ENCODE measurements at places on chromosomes 5 and 9. TPM values are rescaled to one million over a fixed set of nuclear protein-coding genes. Genes with fewer than 3 reads are reported as not detected.

IPO11 gene
- total RNA-seq, result 26.3 TPM

NTNG2 gene
- 1.5 TPM for total RNA-seq

ST8SIA4 gene
- 0.15 TPM for total RNA-seq

TUSC1 gene
- 8.5 TPM for total RNA-seq

C7 gene
- total RNA-seq, result 15.8 TPM

FOXD4 gene
- 0.23 TPM for total RNA-seq

PCDHGA1 gene
- 0.75 TPM for total RNA-seq

DMGDH gene
- total RNA-seq, result 0.68 TPM

C1QTNF3 gene
- total RNA-seq, result 0.60 TPM

LRRC19 gene
- total RNA-seq, result not detected

SPATA6L gene
- 0.23 TPM for total RNA-seq

HSPA4 gene
- total RNA-seq, result 98.7 TPM

TMEM203 gene
- 23.2 TPM for total RNA-seq

GPR21 gene
- total RNA-seq, result 2.6 TPM

CCDC152 gene
- total RNA-seq, result 1.3 TPM

PIK3R1 gene
- total RNA-seq, result 18.6 TPM

PIGO gene
- 4.4 TPM for total RNA-seq

GCNT4 gene
- total RNA-seq, result 2.7 TPM

KCTD16 gene
- 3.4 TPM for total RNA-seq

DOCK8 gene
- total RNA-seq, result not detected

PCDHGA11 gene
- 4.7 TPM for total RNA-seq

GNPDA1 gene
- 81.9 TPM for total RNA-seq

SPATA31E1 gene
- total RNA-seq, result not detected

FOXD4L4 gene
- 0.08 TPM for total RNA-seq

LCN2 gene
- not detected for total RNA-seq

Data from smooth muscle cell of the coronary artery (primary cell).